ENCODE measurements at places on chromosomes 11 and 22. TPM values are rescaled to one million over a fixed set of nuclear protein-coding genes. Genes with fewer than 3 reads are reported as not detected.

Gene VWA5A
- total RNA-seq: 5.0 TPM

Gene CSF2RB
- total RNA-seq: 0.10 TPM

Gene MCAM
- 17.4 TPM for total RNA-seq

Gene PATE2
- total RNA-seq: not detected

GRCh38 chr11:111541254-111542061 lies 938 bp downstream of the LAYN start:
- H3K4me3 ChIP-seq: no peak overlapping the region
- no peak for DNase-seq
- no peak overlapping the region for H3K27ac ChIP-seq
- H3K36me3 ChIP-seq: no peaks in the 10 kb centered on the region

DNA sequence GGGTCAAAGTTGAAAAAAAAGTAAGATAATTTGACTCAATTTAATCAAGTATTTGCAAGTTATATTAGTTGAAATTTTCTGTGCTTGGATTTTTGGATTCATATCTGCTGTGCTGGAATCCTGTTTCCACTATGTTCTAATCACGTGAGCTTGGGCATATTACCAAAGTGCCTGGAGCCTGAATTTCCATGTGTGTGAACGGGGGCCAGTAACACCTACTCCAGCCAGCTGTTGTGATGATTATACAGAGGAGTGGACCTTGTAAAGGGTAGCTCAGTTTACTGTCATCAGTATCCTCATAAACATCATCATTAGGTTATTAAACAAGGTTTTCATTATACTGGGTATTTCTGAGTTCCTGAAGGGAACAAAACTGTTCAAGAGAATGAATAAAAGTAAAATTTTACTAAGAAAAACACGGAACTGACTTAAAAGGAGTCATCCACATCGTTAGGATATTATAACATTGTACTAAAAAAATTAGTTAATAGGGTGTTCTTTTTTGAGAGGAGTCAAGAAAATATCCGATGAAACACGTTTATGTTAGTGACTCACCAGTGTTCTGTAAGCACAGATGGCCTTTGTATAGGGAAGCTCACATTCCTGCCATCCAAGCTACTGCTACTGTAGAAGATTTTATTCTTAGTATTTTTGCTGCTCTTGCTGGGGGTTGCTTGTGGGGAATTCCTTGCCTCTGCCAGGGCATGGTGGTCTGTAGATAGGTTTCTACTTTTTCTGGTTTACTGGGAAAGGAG lies 144.1 kb downstream of the ARHGAP42 start:
- 0 out of 2 replicates have a peak, but pooled peaks cover 3% of the 10 kb centered on the region for H3K4me1 ChIP-seq
- no peak overlapping the region for H3K27ac ChIP-seq
- DNase-seq: no peak
- H3K27me3 ChIP-seq: no peaks in the 10 kb centered on the region
- H3K36me3 ChIP-seq: no peaks in the 10 kb centered on the region

GRCh38 chr11:134584001-134584561 lies 172.0 kb upstream of the B3GAT1 start:
- H3K4me3 ChIP-seq: no peak overlapping the region
- H3K36me3 ChIP-seq: no peaks in the 10 kb centered on the region
- no peak overlapping the region for H3K27ac ChIP-seq

- no peak overlapping the region for H3K27ac ChIP-seq
- 0 out of 2 replicates have a peak, but pooled peaks cover 3% of the 10 kb centered on the region for H3K27me3 ChIP-seq
- DNase-seq: no peak
- H3K4me1 ChIP-seq: no peaks in the 10 kb centered on the region
- no peaks in the 10 kb centered on the region for H3K36me3 ChIP-seq
Measured at GRCh38 chr22:49554741-49555140, 272.9 kb downstream of the BRD1 start.

Gene SGSM1
- 5.1 TPM for total RNA-seq

Gene PI4KA
- 59.6 TPM for total RNA-seq

DNA sequence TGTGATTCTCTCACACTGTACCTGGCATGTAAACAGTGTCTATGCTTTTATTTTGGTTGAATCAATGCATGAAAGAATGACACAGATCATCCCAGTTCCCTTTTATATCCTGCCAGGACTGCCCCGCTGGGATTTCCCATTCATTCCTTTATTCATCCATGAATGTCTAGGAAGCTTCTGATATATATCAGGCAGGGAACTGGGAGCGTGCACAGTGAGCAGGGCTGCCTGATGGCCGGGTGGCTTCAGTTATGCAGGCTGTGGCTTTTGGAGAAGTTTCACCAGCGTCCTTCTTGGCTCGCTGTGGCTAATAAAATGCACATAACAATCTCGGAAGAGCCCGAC lies 789.0 kb downstream of the TBC1D22A start:
- H3K27me3 ChIP-seq: peaks cover 11% of the 10 kb centered on the region
- DNase-seq: no peak
- H3K4me1 ChIP-seq: no peaks in the 10 kb centered on the region
- no peaks in the 10 kb centered on the region for H3K36me3 ChIP-seq
- no peak overlapping the region for H3K4me3 ChIP-seq

GRCh38 chr11:883527-883926 lies 27.1 kb downstream of the CHID1 start:
- H3K36me3 ChIP-seq: peaks cover 3% of the 10 kb centered on the region
- no peaks in the 10 kb centered on the region for H3K27me3 ChIP-seq
- no peak overlapping the region for H3K4me3 ChIP-seq
- H3K4me1 ChIP-seq: no peaks in the 10 kb centered on the region
- no peak overlapping the region for H3K27ac ChIP-seq

Data from HCT116 (cell line).